CD4-positive, alpha-beta T cell (primary cell): ENCODE measurements at places on chromosomes 4 and X.

GRCh38 chr4:76178296-76178695 is 30.1 kb upstream of the NUP54 start:
- no peak for DNase-seq

- no peak for DNase-seq
Observed at GRCh38 chrX:105323928-105324327, 103.4 kb upstream of the TEX13A start.

DNA sequence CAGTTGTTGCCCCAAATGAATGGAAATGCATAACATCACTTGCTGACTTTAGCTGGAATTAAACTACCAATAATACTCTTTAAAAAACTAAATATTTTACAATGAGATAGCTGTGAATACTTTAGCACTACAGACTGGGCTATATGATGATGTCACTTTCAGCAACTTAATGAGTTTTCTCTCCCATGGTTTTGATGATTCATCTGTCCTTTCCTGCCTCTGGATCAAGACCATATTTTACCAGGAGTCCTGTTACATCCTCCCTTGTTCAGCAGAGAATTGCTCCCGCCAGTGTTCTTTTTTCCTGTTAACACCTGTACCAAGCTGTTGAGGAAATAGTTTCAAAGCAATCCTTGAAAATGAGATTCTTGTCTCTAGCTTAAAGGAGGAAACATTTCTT is 543.0 kb downstream of the SPRY1 start:
- no peak for DNase-seq

- no peak for DNase-seq
Observed at GRCh38 chr4:166527500-166527899, 654.5 kb downstream of the TLL1 start.

- no peak for DNase-seq
Observed at GRCh38 chrX:151873096-151873495, 39.6 kb upstream of the MAGEA4 start.

DNA sequence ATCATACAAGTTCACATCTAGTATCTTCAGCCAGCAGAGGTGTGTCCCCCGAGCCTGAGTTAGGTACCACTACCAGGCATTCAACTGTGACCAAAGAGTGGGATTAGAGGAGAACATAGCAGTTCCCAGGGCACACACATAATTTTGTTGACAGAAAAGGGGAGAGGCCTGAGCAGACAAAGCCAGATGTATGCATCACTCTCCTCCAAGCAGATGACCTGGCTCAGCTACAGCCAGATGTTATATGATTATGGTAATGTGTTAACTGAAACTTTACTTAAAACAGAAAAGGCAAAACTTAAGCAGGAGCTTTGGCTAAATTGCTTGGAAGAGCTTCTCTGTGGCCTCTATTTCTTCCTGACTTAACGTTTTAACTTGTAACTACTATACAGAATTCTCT is 88.9 kb downstream of the CC2D2A start:
- DNase-seq, result no peak

- DNase-seq, result no peak
Observed at GRCh38 chrX:86322913-86323312, 174.7 kb downstream of the DACH2 start.

- no peak for DNase-seq
Observed at GRCh38 chr4:68576272-68577125, at the start of gene UGT2B17. UGT2B17 (minus strand) TSS chr4:68576322; CDS start chr4:68568484, 7,838 bp downstream.
